ENCODE measurements at places on chromosomes 11 and 22. TPM values are rescaled to one million over a fixed set of nuclear protein-coding genes. Genes with fewer than 3 reads are reported as not detected.

PRSS23 gene
- 11.3 TPM for total RNA-seq

FOSL1 gene
- 1.2 TPM for total RNA-seq

OR4P4 gene
- total RNA-seq = not detected

GCAT gene
- 31.9 TPM for total RNA-seq

FOLR2 gene
- 8.3 TPM for total RNA-seq

SOX10 gene
- 0.14 TPM for total RNA-seq

DNA sequence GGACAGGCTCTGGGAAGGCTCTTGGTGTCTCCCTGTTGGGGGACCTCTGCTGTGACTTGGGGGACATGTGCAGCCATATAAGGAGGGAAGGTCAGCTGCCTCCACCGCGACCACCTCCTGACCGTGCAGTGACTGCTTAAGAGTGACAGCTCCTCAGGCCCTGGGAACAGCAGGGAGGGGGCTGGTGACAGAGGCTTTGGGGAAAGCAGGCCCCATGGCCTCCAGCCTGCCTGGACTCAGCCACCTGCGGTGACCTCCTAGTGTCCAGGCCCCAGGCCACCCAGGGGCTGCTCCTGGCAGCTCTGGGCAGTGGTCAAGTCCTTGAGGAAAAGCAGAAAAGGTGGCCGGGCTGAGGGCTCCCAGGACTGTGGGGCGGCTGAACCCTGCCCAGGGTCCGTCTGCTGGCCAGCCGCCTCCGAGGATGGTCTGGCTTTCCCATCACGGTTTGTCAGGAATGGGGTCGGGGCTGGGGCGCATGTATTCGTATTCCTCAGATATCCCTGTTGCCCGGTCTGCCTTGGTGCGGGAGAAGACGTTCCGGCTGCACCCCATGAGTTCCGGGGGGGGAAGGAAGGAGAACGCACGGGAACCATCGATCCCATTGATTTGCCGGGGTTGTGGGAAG is 96.8 kb downstream of the WNT7B start:
- H3K27me3 ChIP-seq = no peaks in the 10 kb centered on the region
- no peaks in the 10 kb centered on the region for H3K36me3 ChIP-seq
- no peaks in the 10 kb centered on the region for H3K4me1 ChIP-seq
- H3K4me3 ChIP-seq = no peak overlapping the region
- H3K27ac ChIP-seq = no peak overlapping the region

DNA sequence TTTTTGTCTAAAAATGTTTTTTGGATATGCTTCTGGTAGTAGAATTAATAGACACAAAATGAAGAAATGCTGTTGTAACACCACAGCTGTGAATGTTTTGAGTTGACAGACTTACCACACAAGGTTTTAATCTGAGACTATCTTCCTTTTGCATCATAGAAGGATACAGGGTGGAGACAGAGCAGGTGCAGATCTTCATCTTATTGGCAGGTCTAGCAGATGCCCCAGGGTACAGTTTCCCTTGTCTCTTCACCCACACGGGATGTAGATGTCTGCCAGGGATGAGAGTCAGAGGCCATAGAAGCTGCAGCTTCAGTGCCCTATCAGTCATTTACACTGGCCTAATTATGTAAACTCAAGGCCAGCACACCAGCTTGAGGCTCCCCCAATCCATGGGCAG is 985 bp downstream of the OOSP3 start:
- no peaks in the 10 kb centered on the region for H3K27me3 ChIP-seq
- no peak overlapping the region for H3K4me3 ChIP-seq
- H3K4me1 ChIP-seq = peaks cover 12% of the 10 kb centered on the region
- no peak for DNase-seq

GRCh38 chr11:85845124-85845631 is 10.0 kb upstream of the CCDC83 start:
- H3K4me3 ChIP-seq = no peak overlapping the region
- no peak for DNase-seq
- H3K4me1 ChIP-seq = peaks cover 7% of the 10 kb centered on the region

- no peaks in the 10 kb centered on the region for H3K36me3 ChIP-seq
- H3K27me3 ChIP-seq = no peaks in the 10 kb centered on the region
- H3K4me3 ChIP-seq = peak overlapping the region; percentile 94
- DNase-seq = peak; percentile 78
- peaks cover 45% of the 10 kb centered on the region for H3K4me1 ChIP-seq
- H3K27ac ChIP-seq = peak overlapping the region; percentile 100
Measured at GRCh38 chr11:34053161-34053686, 1.7 kb downstream of the CAPRIN1 start.

- H3K27me3 ChIP-seq = no peaks in the 10 kb centered on the region
- peaks cover 53% of the 10 kb centered on the region for H3K4me1 ChIP-seq
- no peak for DNase-seq
- H3K4me3 ChIP-seq = no peak overlapping the region
- no peaks in the 10 kb centered on the region for H3K36me3 ChIP-seq
- H3K27ac ChIP-seq = peak overlapping the region; percentile 91
Measured at GRCh38 chr22:42645341-42645937, 3.8 kb downstream of the CYB5R3 start.

GRCh38 chr22:50271519-50271970 is 1.4 kb upstream of the MAPK11 start:
- no peak for DNase-seq
- peaks cover 29% of the 10 kb centered on the region for H3K4me1 ChIP-seq
- no peaks in the 10 kb centered on the region for H3K27me3 ChIP-seq
- peaks cover 7% of the 10 kb centered on the region for H3K36me3 ChIP-seq
- peak overlapping the region; percentile 49 for H3K4me3 ChIP-seq
- no peak overlapping the region for H3K27ac ChIP-seq

- H3K36me3 ChIP-seq = no peaks in the 10 kb centered on the region
- peaks cover 51% of the 10 kb centered on the region for H3K4me1 ChIP-seq
- H3K4me3 ChIP-seq = no peak overlapping the region
- DNase-seq = no peak
- peak overlapping the region; percentile 78 for H3K27ac ChIP-seq
- no peaks in the 10 kb centered on the region for H3K27me3 ChIP-seq
Measured at GRCh38 chr22:50303515-50303847, 4.0 kb downstream of the PLXNB2 start.

GRCh38 chr11:87219266-87219665 is 181.5 kb downstream of the TMEM135 start:
- no peaks in the 10 kb centered on the region for H3K36me3 ChIP-seq
- H3K27me3 ChIP-seq = no peaks in the 10 kb centered on the region
- DNase-seq = no peak
- no peaks in the 10 kb centered on the region for H3K4me1 ChIP-seq
- no peak overlapping the region for H3K27ac ChIP-seq

DNA sequence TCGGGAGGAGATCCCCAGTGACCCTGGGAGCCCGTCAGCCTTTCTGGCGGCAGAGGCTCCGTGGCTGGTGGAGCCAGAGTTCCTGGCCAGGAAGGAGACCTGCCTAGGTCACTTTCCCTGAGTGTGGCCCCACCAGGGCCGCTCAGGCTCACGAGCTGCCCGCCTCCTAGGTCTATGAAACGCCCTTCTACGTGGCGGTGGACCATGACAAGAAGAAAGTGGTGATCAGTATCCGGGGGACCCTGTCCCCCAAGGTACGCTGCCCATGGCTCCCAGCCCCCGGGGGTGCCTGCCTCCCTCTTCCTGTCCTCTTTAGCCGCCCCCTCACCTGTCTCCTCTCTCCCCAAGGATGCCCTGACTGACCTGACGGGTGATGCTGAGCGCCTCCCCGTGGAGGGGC is 17.0 kb upstream of the MYRF start:
- peaks cover 9% of the 10 kb centered on the region for H3K4me1 ChIP-seq
- H3K27me3 ChIP-seq = no peaks in the 10 kb centered on the region
- H3K4me3 ChIP-seq = no peak overlapping the region
- no peak overlapping the region for H3K27ac ChIP-seq
- DNase-seq = no peak

GRCh38 chr11:64008914-64009633 is 22.8 kb downstream of the OTUB1 start:
- H3K4me3 ChIP-seq = no peak overlapping the region
- H3K36me3 ChIP-seq = no peaks in the 10 kb centered on the region
- H3K27ac ChIP-seq = peak overlapping the region; percentile 2
- peak; percentile 28 for DNase-seq
- no peaks in the 10 kb centered on the region for H3K4me1 ChIP-seq

GRCh38 chr11:35629511-35629910 is 11.3 kb downstream of the FJX1 start:
- no peaks in the 10 kb centered on the region for H3K36me3 ChIP-seq
- no peak for DNase-seq
- no peaks in the 10 kb centered on the region for H3K4me1 ChIP-seq
- no peaks in the 10 kb centered on the region for H3K27me3 ChIP-seq

- no peaks in the 10 kb centered on the region for H3K4me1 ChIP-seq
- no peaks in the 10 kb centered on the region for H3K36me3 ChIP-seq
- no peak overlapping the region for H3K4me3 ChIP-seq
- no peak overlapping the region for H3K27ac ChIP-seq
- DNase-seq = no peak
- no peaks in the 10 kb centered on the region for H3K27me3 ChIP-seq
Measured at GRCh38 chr22:44393066-44393465, 80.3 kb upstream of the SHISAL1 start.

GRCh38 chr11:121800731-121801393 is 315.2 kb downstream of the BLID start:
- H3K4me1 ChIP-seq = no peaks in the 10 kb centered on the region
- no peak overlapping the region for H3K27ac ChIP-seq
- no peak overlapping the region for H3K4me3 ChIP-seq
- no peaks in the 10 kb centered on the region for H3K27me3 ChIP-seq

DNA sequence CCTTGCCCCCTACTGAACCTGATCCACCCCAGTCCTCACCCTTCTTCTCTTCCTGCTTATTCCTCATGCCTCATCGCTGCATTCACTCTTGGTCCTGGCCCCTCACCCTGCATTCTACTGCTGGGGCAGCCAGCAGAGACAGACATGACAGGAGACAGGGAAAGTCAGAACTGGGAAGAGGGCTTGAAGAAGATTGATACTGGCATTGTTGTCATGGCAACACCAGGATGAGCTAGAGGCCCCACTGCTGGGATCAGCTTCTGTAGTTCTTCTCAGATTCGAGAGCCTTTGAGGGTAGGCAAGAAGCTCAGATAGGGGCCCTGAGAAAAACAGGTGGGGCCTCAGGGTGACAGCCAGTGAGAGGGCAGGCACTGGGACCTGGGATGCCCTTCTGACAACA is 264.3 kb downstream of the MIAT start:
- no peaks in the 10 kb centered on the region for H3K4me1 ChIP-seq
- H3K27me3 ChIP-seq = no peaks in the 10 kb centered on the region
- no peak for DNase-seq
- H3K4me3 ChIP-seq = no peak overlapping the region
- H3K27ac ChIP-seq = no peak overlapping the region

- no peak for DNase-seq
- H3K27me3 ChIP-seq = no peaks in the 10 kb centered on the region
- H3K36me3 ChIP-seq = no peaks in the 10 kb centered on the region
- peak overlapping the region; percentile 5 for H3K27ac ChIP-seq
Measured at GRCh38 chr11:12745787-12746186, 71.6 kb downstream of the TEAD1 start.

- peaks cover 12% of the 10 kb centered on the region for H3K4me1 ChIP-seq
- no peak overlapping the region for H3K27ac ChIP-seq
Measured at GRCh38 chr11:65916391-65916790, 2.5 kb downstream of the C11orf68 start.

DNA sequence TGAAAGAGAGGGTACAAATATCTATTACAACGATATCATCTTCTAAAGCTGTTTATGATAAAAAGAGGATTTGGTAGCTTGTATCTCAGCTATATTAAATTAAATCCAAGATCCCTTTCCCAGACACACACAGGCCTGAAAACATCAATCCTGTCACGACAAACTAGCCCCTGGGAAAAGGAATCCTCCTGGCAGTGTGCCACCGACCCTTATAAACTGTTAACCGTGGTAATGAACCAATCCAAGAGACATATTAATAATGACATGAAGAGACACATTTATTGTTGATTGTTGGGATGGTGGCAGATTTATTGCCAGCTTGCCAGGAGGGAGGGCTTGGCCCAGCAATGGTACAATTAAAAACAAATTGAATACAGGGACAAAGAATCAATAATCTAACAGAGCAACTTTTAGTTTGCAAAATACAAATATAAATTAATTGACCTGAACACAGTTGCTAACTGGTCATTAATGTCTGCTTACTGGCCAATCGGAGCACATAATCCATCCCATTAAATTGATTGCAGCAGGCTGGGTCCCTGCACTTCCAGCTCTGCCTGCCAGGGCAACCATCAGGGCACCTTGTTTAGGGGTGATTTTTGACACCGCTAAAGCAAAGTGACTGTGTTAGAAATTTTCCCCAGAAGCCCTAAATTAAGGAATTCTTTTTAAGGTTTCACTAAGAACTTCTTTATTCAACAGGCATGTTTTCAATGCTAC is 887.6 kb downstream of the OPCML start:
- H3K4me1 ChIP-seq = no peaks in the 10 kb centered on the region
- no peaks in the 10 kb centered on the region for H3K27me3 ChIP-seq
- DNase-seq = no peak
- H3K4me3 ChIP-seq = no peak overlapping the region

DNA sequence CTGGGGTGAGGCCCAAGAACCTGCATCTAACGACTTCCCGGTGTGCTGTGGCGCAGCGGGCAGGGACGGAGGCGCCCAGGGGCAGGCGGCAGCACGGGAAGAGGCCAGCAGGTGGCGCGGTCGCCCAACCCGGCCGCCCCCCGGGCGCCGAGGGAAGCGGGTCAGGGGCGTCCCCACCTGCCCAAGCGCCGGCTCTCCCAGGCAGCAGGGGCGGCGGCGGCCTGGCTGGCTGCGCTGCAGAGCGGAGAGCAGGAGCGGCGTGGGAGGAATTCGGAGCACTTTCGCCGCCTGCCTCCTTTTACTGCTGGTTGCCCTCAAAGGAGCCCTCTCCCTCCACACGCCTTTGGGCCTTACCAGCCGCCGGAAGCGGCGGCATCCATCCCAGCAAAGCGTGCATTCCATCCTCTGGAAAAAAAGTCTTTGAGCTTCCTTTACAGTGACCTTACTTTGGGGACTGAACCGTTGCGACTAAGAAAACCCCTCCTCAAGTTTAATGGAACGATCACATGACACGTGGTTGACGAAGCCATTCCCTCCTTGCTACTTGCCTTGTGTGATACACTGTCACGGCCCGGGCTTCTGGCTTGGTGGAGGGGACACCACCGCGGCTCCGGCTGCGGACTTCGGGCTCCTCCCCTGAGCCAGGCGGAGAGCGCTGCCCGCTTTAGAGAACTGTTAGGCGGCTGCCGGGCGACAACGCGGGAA is 106.8 kb upstream of the CLMP start:
- no peaks in the 10 kb centered on the region for H3K27me3 ChIP-seq
- H3K27ac ChIP-seq = no peak overlapping the region
- DNase-seq = peak; percentile 80
- no peaks in the 10 kb centered on the region for H3K36me3 ChIP-seq
